Renal cortex interstitium (tissue), 15 donors: ENCODE measurements at places on chromosomes 12 and 14. TPM values are rescaled to one million over a fixed set of nuclear protein-coding genes. Genes with fewer than 3 reads are reported as not detected.

Gene SMCO2
- 0.91 TPM for polyA plus RNA-seq

Gene KRT77
- not detected for polyA plus RNA-seq

Gene MGP
- polyA plus RNA-seq, result 42.6 TPM

Gene ADAM21
- polyA plus RNA-seq, result 0.45 TPM

Gene BDKRB2
- 5.2 TPM for polyA plus RNA-seq

Gene LIN52
- 19.0 TPM for polyA plus RNA-seq

Gene NGB
- polyA plus RNA-seq, result not detected

Gene CISTR
- 0.35 TPM for polyA plus RNA-seq

Gene KCTD10
- polyA plus RNA-seq, result 47.2 TPM

Gene CGRRF1
- 37.4 TPM for polyA plus RNA-seq

Gene BTBD6
- polyA plus RNA-seq, result 38.4 TPM

Gene TTC9
- 3.9 TPM for polyA plus RNA-seq

Gene RNASE1
- 182 TPM for polyA plus RNA-seq

Gene BCL11B
- polyA plus RNA-seq, result 2.5 TPM

Gene CLEC2A
- polyA plus RNA-seq, result not detected

Gene RDH11
- polyA plus RNA-seq, result 101 TPM

Gene ANGEL1
- 26.1 TPM for polyA plus RNA-seq

Gene TXNRD1
- 69.5 TPM for polyA plus RNA-seq

Gene RAB15
- 19.5 TPM for polyA plus RNA-seq

Gene ATG14
- polyA plus RNA-seq, result 28.1 TPM

Gene PNMA1
- 79.5 TPM for polyA plus RNA-seq
